H1 (cell line): ENCODE measurements at places on chromosomes 2 and 18.
A peak's percentile ranks its signal among the peaks of the same experiment; 100 is the strongest.

DNA sequence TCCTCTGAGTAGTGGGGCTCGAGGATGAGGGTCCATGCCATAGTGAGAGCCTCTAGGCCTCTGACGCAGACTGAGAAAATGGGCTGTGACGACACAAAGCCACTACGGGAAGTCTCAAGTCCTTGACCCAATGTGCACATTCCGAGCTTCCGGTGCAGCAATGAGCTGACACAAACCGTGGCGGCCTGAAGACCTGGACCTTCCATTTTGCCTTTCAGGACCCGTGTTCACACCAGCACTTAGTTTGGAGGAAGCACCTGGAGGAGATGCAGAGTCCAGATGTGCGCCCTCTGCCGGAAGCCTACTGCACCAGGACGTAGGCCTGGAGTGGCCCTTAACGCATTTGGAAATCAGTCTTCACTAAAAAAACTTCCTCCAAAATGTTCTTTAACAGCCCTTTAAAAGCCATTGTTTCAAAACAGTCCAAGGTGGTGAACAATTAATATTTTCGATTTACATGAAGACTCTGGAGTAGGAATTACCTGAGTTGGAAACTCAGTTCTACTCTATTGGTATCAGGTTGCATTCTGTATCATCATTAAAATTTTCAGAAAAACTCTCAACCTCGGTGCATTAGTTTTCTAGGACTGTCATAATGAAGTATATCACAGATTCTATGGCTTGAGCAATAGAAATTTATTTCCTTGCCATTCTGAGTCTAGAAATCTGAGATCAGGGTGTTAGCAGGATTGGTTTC, 33.9 kb downstream of the BMP10 start:
- peak; percentile 84 for DNase-seq

- no peak for DNase-seq
These were observed 50.0 kb downstream of the TTC39C start for GRCh38 chr18:24064391-24065100.

DNA sequence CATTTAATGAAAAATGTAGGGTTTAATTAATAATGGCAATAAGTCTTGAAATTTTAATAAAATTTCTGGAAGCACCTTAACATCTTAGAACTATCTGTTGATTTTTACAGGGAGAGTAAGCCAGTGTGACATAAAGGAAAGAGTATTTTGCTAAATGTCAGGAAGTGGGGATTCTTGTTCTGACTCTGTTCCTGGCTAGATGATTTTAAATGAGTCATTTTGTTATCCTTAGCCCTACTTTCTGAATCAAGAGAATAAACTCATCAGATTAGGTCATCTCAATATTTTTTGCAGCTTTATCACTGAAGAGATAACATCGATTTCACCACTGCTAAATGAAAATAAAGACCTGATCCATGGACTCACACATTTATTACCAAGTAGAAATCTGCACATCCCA, 377.5 kb upstream of the CYRIA start:
- DNase-seq = no peak

DNA sequence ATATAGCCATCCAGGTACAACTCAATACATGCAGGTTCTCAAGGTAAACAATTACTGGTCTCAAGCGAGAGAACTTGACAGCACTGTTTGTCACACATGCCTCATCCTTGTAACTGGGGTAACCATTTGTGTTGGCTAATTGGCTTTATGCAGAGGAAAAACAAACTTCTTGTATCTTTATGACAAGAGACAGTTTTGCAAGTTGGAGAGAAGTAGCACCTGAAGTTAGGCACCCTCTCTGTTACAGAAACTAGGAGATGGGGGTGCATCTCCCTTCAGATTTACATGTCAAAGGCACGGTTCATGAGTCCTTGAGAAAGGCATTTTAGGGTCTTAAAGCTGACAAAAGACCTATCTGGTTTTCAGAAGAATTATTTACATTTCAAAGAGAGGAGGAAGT, 241.7 kb downstream of the CD226 start:
- DNase-seq = peak; percentile 56

DNA sequence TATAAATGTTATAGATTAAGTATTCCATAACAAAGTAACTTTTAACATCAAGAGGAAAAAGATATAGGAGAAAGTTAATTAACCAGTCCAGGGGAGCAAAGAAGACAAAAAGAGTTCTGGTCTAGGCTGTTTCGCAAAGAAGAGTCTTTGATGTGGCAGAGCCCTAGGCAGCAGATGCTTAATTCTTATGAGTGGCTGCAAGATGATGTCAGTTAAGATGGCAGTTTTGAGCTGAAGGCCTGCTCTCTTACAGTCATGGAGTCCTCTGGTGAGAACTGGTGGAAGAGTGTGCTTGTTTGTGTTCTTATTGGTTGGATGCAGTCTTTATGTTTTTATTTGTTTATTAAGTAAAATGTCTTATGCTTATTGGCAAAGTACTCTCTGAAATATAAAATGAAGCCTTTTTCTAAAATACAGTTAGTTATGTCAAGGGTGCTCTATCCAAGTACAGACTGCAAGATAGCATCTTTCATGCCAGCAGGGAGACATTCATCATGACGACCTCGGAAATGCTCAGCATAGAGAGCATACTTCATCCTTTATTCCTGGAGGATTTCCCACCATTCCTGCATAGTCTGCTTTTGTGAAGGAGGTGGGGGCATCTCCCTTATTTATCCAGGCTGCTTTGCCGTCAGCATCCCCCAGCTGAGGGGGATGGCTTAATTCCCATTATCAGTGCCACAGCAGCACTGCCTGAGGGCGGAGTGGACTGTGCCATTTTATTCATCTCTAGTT, 38.9 kb upstream of the SERPINE2 start:
- no peak for DNase-seq

GRCh38 chr18:955384-956066, 50.9 kb downstream of the ADCYAP1 start:
- no peak for DNase-seq

GRCh38 chr2:105598829-105599698, 145.6 kb upstream of the NCK2 start:
- no peak for DNase-seq

DNA sequence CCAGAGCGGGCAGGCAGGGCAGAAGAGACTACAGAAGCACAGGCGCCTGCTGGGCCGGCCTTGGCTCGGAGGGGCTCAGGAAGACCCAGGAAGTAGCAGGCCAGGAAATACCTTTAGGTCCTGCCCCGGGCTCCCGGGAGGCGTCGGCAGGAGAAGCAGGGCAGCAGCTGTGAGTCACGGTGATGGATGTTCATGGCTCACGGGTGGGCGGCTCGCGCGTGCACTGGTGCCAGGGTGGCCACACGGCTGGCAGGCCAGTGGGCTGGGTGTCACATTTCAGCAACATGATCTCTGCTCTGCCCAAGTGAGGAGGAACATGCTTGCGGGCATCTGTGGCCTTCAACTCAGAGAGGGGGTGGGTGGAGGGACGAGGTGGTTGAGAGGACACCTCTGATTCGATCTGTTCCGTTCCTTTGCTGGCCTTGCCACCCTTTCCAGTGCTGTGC, 139.3 kb downstream of the KLHL29 start:
- no peak for DNase-seq

DNA sequence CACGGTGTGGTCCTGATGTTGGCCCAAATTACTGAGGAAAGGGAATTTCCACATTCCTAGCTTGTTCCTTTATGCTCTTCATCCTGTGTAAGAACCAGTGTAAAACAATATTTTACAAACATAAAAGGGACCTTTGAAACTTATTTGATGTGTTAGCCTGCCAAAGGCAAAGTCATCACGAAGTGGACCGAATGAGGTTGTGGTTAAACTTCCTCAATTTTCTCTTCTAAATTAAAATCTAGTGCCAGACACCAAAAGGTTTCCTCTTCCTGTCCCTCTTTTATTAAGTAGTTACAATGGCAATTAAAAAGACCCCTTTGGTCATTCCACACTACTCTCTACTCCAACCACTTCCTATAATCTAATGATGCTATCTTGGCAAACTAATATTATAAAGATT, 279.8 kb downstream of the AFF3 start:
- no peak for DNase-seq

DNA sequence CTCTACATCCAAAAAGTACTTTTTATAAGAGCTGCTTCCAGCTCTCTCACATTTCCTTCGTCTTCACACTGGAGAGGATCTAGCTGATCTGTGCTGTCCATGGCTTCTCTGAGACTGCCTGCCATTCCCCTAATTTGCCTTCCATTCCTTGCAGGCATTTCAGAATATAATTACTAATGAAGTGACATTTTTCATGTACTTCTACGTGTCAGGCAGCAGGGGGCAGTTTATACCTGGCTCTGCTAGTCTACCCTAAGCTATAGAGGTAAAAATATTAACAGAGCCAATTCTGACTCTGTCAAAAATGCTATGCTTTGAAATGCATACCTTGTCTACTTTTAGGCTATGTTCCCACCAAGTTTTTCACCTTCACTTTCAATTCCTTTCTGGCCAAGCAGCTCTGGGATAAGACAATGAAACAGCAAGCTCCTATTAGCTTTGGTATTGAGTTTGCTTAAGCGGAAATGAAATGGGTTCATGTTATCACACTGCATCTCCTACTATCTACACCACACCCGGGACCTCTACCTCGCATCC, 81.9 kb downstream of the MEP1B start:
- DNase-seq = no peak

GRCh38 chr2:237244976-237245646, 159.4 kb downstream of the COPS8 start:
- no peak for DNase-seq

- DNase-seq = no peak
These were observed 292.7 kb downstream of the ERBB4 start for GRCh38 chr2:212245880-212246279.

DNA sequence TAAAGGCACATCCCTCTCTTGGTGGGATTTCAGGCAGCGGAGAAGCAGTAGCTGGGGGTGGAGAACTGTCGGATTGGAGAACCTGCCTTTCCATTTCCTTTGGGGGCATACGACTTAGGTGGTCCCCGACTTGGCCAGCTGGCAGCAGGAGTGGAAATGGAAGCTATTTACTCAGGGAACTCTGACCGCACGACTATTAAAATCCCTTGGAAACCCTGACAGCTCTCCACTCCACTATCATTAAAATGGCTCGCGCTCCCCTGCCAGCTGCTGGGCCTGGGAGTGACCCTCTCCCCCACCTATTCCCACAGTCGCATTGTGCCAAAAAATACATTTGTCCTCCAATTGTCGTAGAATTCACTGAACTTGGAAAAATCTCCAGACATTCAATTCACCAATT, 77.7 kb upstream of the APCDD1 start:
- no peak for DNase-seq

GRCh38 chr2:216406826-216407225, 5.5 kb upstream of the SMARCAL1 start:
- DNase-seq = no peak

DNA sequence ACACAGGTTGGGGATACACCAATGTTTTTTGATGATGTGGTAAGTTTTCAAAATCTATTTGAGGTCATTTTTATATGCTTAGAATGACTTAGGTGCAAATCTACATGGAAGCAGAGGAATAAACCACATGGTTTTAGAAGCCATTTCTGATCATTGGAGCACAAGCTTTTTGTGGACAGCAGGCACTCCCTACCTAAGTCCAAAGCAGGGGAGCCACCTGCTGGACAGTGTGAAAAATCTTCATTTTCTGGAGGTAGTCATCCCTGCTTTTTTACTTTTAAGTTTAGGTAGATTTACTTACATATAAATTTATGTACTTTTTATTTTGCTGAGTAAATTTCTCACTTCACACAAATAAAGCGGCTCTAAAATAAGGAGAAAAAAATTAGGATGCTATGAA, 323.2 kb downstream of the PLCL1 start:
- no peak for DNase-seq

DNA sequence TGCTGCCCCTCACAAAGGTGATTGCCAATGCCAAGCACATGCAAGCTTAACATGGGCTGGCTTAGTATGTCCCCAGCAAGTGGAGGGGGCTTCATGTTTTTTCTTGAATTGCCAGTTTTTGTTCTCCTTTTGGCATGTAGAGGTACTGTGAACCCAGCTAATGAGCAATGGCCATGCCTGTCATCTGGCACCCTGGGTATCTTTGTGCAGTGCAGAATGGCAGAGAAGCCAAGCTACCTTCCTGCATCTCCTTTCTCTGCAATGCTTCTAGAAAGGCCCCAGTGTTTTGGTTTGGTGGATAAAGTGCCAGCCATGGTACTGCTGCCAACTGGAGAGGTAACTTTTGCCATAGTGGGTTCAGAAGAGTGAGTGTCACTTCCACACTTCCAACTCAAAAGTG, 576.9 kb downstream of the CMPK2 start:
- DNase-seq = no peak
